Activated CD4-positive, CD25-positive, alpha-beta regulatory T cell treated with anti-CD3 and anti-CD28 coated beads, Interleukin-2, amount 50 U/mL, for 24 hours (primary cell): ENCODE measurements at places on chromosomes 6 and 20.

DNA sequence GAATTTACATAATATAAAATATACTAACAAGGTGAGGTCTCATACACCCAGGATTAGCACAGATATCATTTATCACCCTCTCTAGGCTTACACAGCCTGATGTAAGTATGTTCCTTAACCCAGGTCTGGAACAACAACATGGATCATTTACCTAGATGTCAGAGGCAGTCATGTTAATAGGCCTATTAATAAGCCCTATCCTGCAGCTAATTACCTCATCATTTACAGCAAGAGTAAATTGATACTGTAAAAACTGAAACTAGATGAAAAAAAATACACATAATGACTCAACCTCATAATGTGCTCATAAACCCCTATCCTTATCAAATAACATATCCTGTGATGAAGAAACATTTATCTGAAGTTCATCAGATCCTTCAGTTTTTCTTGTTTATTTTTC lies 334.3 kb upstream of the MANEA start:
- ATAC-seq = no peak

GRCh38 chr6:165167861-165168260 lies 141.5 kb downstream of the C6orf118 start:
- ATAC-seq = no peak

- ATAC-seq = no peak
Observed at GRCh38 chr20:62697468-62697912, 11.1 kb upstream of the NTSR1 start.

GRCh38 chr6:131955876-131956275 lies 4.7 kb upstream of the CCN2 start:
- ATAC-seq = no peak

DNA sequence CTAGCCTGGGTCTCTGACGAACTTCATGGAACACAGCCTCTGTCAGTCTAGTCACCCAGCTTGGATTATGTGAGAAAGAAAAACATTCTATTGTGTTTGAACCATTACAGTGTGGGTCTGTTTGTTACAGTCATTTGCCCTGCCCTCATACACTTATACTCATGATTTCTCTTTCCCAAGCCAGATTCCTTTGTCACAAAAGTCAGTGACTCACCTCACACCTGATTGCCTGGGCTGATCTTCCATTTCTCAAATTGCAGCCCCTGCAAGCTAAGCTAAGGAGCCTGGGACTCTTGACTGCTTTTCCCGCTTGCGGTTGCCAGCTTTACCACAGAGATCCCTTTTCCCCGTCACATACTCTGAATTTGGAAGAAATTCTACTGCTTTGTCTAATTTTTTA lies 395.9 kb downstream of the SAMD5 start:
- no peak for ATAC-seq

GRCh38 chr6:170451762-170452651 lies 101.1 kb downstream of the PSMB1 start:
- no peak for ATAC-seq

DNA sequence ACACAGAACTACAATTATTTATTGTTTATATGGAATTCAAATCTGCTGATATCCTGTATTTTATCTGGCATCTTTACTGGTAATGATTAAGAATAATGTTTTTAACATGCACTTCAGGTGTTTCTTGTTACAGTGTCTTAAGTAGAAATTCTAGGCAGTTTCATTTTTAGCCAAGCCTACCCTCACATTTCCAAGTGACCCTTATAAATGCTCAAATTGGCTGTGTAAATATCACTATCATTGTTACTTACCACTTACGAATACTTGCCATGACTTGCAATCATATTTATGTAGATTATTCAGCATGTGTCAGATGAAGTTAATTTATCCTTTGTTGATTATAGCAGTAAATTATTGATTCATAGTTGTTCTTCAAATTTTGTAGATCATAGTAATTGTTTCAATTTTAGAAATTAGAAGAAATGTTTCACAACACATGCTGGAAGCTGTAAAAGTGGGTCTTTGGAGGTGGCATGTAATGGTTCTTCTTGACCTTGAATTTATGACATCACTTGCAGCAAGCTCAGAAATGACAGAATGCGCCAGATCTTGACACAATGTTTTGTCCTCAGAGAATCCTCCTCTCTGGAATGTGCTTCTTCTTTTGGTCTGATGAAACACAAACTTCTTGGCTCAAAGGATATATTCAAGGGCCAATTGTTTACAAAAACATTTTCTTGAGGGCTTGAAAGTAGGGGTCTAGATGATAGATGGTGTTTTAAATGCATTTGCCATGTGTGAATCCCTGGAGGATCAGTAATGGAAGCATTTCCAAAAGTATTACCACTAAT lies 471.8 kb downstream of the COL12A1 start:
- no peak for ATAC-seq

DNA sequence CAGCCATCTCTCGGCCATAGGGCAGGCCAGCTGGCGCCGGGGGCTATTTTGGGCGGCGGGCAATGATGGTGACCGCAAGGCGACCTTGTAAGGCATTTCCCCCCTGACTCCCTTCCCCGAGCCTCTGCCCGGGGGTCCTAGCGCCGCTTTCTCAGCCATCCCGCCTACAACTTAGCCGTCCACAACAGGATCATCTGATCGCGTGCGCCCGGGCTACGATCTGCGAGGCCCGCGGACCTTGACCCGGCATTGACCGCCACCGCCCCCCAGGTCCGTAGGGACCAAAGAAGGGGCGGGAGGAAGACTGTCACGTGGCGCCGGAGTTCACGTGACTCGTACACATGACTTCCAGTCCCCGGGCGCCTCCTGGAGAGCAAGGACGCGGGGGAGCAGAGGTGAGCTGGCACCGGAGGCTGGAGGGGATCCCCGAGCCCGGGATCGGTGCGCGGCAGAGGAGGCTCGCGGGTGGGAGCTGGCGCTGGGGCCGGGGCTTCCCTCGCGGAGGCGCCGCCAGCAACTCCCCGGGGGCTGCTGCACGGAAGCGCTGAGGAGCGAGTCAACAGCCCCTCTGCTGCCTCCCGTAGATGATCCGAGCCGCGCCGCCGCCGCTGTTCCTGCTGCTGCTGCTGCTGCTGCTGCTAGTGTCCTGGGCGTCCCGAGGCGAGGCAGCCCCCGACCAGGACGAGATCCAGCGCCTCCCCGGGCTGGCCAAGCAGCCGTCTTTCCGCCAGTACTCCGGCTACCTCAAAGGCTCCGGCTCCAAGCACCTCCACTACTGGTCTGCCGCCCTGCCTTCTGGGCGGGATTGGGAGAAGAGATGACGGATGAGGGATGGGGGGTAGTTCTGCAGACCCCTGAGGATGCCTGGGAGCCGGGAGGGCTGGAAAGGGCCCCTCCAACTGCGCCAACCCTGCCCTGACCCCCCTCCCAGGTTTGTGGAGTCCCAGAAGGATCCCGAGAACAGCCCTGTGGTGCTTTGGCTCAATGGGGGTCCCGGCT lies at the start of the genes CTSA and NEURL2:
Gene CTSA, plus strand, starts transcription at position 351 of the 999 bp plus-strand sequence. Its CDS starts 234 bp downstream, at position 585.
Gene NEURL2, minus strand, starts transcription at position 224 of the 999 bp plus-strand sequence. Its CDS starts 217 bp downstream, at position 7.
- peak; percentile 86 for ATAC-seq

- no peak for ATAC-seq
Observed at GRCh38 chr6:8325743-8326142, 109.6 kb downstream of the SLC35B3 start.

- no peak for ATAC-seq
Observed at GRCh38 chr6:159966981-159967380, 1.9 kb upstream of the IGF2R start.

- no peak for ATAC-seq
Observed at GRCh38 chr20:14064333-14064732, 69.0 kb downstream of the MACROD2 start.

- no peak for ATAC-seq
Observed at GRCh38 chr6:113668641-113669408, 188.3 kb upstream of the MARCKS start.
